Ecto neural progenitor cell (in vitro differentiated cells): ENCODE measurements at places on chromosomes 6 and 20.

DNA sequence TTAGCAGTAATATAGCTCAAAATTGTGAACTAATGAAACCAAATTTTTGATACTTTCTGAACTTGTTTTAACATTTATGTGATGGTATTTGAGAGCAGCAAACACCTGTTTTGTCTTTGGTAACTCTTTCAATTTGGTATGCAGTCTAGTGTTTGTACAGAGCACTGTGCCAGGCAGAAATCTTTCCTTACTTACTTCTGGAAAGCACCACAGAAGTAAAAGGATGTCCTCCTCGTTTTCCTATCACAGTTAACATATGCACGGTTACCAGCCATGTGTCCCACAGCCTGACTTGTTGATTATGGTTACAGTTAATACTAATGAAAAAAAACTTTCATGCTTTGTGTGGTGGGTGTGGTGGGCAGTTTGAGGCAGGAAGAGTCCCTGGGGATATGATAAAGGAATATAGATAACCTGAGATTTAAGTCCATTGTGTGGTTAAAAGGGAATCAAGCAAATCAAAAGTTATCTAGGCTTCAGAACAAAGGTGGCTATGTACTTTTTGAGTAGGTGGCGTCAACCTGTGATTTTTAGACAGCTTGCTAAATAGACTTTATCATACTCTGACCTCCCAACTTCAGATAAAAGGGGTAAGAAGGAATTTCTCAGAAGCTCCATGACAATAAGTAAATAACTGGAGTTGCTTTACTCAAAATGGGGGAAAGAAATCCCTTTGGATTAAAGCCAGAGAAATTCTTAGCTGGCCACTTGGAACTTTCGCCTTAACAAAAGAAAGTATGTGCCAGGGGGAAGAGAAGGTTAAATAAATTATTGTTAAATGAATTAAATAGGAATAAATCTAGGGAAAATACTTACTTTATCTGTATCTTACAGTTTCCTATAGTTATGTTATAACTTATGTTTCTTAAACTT is 20.1 kb upstream of the COL10A1 start:
- no peak for DNase-seq

GRCh38 chr6:3284436-3284876 is 25.7 kb downstream of the PSMG4 start:
- no peak for DNase-seq

GRCh38 chr6:126432564-126432963 is 92.6 kb downstream of the CENPW start:
- no peak for DNase-seq

GRCh38 chr20:55390791-55391190 is 614.5 kb downstream of the CBLN4 start:
- no peak for DNase-seq

GRCh38 chr20:20609522-20609921 is 102.9 kb downstream of the RALGAPA2 start:
- DNase-seq, result no peak

DNA sequence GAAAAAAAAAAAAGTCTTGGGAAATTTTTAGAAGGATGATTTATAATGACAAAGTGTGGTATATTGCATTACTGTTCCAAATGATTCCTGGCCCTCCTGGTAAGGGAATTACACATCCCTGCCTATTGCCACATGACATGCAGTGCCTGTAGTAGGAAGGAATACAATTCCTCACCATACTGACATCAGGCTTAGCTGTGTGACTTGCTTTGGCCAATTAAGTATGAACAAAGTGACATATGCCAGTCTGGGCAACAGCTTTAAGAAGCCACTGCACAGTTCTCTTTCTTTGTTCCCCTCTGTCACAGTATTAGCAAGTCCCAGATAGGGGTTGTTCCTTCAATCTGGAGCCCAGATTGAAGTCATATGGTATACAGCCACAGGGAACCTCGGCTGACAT is 100.5 kb downstream of the KIF13A start:
- DNase-seq, result no peak

DNA sequence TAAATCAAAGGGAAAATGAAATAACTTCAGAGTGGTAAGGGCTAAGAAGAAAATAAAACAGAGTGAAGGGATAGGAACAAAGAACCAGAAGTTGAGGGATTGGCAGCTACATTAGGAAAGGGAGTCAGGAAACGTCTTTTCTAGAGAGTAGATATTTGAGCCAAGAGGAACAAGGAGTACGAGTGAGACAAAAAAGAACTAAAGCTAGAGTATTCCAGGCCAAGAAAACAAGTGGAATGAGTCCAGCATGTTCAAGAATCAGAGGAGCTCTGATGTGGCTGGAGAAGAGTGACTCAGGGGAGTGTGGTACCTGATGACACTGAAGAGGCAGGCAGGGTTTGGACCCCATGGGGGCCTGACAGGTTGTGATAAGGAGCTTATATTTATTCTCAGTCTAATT is 66.3 kb downstream of the CEP162 start:
- DNase-seq, result no peak

DNA sequence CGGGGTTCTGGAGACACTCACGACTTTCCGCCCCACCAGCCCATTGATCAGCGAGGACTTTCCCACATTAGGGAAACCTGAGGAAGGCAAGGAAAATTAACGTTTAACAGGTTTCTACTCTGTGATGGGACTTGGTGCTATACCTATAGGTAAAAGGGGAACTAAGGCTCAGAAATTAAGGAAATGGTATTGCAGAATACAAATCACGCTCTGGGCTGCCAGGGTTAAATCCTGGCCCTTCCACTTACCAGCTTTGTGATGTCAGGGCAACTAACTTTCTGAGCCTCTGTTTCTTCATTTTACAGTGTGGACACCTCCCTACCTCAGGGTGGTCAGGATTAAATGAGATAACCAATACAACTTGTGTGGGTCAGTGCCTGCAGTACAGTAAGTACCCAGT is 8.8 kb downstream of the GNL1 start:
- no peak for DNase-seq

GRCh38 chr6:157853018-157853805 is 30.2 kb downstream of the SNX9 start:
- no peak for DNase-seq

DNA sequence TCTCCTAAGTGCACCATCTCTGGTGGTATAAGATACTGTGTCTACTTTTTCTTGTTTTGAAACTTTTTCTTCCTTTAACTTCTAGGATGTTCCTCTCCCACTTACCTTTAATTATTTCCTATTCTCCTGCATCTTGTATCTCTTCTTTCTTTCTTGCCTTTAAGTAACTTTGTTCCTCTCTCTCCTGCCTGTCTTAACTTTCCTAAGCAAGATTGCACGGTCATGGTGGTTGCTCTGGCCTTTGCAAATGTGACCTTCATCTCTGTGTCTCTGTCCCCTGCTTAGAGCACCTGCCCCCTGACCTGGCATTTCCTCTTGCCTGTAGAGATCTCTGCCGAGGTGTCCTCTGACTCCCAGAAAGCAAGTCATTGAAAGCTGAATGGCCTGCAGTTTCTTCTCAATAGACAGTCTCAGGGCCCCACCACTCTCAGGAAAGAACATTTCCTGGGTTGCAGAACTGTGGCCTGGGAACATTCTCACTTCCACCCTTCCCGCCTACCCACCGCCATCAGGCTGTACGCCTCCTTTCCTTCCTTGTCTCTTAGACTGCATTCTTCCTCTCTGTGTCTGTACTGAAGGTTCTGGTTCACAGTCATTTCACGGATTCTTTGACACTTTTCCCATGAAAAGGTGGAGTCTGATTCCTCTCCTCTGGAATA is 12.8 kb downstream of the ZDHHC14 start:
- no peak for DNase-seq

DNA sequence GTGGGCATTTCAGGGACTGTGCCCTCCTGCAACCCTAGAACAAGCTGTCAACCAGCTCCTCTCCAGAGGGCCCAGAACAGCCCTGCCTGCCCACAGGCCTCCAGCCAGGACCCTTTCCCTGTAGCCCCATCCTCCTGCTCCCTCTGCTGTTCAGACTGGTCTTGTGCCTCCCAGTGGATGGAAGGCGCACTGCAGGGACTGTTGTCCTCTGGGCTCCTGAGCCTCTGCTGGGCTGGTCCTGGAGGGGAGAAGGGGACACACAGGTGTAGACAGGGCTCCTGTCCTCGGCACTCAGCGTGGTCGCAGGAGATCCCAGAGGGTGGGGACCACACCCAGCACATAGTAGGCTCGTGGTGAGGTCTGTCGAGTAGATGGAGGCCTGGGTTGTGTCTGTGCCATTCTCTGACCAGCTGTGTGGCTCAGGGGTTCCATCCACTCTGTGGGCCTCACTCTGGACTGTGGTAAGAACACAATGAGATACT is 11.5 kb downstream of the ITPR3 start:
- DNase-seq, result peak; percentile 82

GRCh38 chr6:167948716-167949115 is 48.8 kb upstream of the KIF25 start:
- DNase-seq, result no peak

DNA sequence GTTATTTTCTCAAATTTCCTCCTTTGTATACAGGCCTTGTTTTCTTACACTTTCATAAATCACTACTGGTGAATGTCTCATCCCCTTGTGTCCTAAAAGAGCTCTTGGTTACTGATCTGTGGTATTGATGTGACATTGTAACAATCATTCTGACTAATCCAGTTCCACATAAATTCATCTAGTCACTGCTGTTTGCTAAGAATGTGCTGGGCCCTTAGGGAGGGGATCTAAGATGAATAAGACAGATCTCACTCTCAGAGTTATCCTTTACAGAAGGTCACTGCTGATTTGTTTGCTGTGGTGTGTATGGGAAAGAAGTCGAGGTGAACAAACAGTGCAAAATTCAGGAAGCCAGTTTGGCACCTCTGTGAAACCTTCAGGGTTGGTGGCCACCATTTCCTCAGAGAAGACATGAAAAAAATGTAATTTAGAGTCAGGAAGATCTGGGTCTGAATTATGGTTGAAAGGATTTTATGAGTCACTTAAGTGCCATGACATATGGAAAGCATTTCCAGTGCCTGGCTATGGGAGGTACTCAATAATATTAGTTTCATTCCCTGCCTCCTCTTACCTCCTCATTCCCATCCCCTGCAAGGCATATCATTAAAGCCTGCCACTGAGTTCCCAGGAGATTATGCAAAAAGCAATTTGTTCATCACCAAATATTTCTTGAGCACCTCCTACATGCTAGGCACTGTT is 121.8 kb downstream of the COL9A1 start:
- DNase-seq, result no peak

DNA sequence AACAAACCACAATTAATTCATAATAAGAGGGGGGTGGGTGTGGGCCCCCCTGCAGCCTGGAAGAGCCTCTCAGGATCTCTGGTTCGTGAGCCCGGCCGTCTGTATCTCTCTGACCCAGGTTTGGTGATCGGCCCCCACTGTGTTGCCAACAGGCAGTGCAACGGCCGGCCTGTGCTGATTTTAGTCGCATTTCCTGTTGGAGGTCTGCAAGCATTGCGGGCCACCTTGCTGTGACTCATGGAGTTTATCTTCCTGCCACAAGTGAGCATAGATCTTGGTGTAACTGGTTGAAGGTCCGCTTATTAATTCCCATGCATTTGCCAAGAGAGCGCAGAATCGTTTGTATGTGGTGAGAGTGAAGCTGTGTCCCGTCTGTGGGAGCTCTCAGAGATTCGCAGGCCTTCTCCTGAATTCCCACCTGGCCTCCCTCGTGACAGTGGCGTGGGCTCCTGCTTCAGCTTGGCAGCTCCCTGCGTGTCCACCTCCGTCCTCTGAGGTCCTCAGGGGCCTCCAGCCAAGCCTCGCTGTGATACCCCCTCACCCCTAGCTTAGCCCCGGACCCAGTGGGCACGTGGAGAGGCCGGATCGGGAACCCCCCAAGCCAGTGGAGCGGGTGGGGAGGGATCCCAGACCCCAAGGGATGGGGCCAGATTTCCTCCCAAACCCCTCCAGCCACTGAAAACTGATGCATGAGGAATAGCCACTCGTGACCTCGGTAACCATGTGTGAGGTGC is 269.8 kb downstream of the CDH4 start:
- no peak for DNase-seq

DNA sequence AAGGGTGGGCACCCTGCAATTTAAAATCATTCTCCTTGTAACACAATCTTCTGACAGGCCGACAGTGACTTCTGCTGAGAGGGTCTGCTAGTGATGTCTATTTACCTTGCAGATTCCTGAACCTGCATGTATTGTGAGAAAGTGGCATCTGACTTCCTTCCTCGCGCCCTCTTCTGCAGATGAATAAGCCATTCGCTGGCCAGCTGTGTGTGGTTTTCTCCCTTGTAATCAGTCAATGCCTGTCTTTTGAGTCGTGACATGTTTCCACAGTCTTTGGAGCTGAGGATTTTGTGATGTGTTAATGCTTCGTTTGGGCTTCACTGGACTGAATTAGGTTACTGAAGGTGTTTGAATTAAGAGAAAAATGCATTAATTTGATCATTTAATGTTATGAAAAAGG is 125.3 kb downstream of the GRM1 start:
- DNase-seq, result no peak

DNA sequence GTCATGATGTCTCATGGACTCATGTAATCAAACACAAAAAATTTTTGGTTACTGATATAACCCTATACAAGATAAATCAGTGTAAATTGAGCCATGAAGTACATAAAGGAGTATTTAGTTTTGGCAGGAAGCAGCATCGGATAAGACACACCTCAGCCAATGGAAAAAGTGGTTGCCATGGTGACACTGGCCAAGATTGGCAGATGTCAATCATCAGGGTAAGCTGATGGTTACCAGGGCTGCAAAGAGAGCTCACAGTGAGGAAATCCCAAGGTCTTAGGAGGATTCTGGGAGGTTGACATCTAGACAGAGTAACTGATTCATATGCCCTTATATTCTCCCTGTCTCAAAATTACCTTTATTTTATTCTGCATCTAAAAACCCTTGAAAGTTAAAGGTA is 203.8 kb upstream of the PCSK2 start:
- peak; percentile 56 for DNase-seq

GRCh38 chr6:105995391-105995865 is 90.7 kb upstream of the PRDM1 start:
- no peak for DNase-seq

DNA sequence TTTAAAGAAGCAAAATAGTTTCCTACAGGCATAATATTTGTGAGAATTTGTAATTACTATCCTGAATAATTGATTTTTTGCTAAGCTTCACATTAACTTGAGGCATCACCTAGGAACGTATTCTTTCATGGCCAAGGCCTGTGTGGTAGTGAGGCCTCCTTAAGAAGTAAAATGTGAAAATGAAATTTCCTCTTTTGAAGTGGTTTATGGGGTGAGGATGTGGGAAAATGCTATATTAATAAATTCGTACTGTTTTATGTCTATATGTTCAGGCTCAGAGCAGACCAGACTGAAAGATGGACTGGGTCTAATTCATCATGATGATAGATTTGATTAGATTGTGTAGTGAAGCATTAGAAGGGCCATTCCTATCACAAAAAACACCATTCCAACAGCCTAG is 33.1 kb downstream of the MYLIP start:
- DNase-seq, result no peak
